ENCODE measurements at places on chromosomes 1 and 21.

DNA sequence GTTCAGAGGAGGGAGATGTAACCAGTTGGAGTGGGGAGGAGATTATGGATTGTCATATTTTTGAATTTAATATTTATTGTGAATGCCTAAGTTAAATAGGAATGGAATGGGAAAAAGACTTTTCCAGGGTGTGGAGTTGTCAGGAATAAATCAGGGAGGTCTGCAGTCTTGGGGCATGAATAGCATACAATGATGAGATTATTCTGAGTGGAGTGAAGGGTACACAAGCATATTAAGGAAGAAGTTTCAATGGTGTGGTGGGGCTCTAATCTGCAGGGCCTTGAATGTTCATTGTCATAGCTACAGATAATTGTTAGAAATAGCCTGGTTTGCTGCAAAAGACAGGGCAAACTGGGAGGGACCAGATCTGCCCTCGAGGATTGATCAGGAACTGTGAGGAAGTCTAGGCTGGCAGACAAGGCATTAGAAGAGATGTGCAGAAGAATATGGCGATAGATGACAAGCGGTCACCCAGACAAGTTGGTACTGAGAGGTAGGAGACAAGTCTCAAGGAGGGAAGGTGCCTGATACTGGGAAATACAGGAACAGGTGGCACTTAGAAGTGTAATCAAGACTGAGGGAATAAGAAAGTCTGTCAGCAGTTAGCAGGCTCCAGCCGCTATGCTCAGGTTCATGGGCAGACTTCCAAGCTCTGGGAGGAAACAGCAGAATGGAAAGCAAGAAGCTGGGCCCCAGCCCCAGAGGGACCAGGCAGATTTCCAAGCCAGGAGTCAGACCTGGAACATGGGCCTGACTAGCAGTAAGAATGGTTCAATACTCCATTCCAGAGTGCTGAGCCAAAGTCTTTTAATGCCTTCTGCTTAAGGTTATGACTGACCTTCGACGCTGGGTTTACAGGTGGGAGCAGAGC, 20.9 kb upstream of the RGL1 start:
- DNase-seq, result no peak

DNA sequence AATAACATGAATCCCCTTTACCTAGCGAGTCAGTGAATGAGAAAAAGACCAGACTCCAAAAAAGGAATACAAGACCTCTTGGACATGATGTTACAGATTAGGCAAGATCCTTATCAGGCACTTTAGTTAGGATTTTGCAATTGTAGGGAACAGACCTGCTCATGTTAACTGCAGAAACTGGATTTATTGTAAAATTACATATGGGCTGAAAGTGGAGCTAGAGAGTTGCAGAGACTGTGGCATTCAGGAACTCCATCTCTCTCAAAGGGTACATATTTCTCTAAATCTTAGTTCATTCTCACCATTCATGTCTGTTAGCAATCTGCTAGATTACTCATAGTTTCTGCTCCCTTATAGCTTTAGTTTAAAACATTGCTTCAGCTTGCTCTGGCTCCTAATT, 142.2 kb downstream of the PAPPA2 start:
- no peak for DNase-seq

DNA sequence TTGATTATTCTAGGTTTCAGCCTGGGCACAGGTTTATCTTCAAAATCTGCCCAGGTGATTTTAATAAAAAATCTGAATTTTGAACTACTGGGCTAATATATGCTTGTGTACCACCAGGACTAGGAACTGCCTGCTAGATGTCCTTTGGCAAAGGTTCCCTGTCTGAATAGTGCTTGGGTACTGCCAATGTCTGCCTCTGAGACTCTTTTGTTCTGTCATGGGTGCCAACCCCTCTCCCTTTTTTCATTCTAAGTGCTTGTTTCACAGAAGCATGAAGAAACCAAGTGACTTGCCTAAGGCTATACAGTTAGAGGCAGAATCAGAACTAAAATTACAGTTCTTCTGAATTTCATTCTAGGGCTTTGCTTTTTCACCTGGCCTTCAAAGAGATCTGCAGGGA, 106.3 kb upstream of the CACHD1 start:
- no peak for DNase-seq

DNA sequence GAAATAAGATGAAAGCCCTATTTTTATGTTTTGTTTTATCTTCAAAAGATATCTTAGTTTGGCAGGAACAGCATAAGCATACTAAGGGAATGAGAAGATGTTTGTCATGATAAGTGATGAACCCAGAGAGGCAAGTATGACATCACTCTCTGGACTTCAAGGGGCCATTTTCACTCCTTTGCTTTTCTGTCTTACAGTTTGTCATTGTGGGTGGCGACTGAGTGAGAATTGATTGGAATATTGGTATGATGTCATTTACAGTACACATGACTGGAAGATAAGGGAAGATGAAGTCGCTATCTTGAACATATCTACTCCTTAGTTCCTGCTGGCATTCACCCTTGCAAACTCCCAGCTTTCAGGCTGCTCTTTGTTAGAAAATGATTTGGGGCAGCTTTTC, 258.1 kb upstream of the RAB4A start:
- DNase-seq, result no peak

DNA sequence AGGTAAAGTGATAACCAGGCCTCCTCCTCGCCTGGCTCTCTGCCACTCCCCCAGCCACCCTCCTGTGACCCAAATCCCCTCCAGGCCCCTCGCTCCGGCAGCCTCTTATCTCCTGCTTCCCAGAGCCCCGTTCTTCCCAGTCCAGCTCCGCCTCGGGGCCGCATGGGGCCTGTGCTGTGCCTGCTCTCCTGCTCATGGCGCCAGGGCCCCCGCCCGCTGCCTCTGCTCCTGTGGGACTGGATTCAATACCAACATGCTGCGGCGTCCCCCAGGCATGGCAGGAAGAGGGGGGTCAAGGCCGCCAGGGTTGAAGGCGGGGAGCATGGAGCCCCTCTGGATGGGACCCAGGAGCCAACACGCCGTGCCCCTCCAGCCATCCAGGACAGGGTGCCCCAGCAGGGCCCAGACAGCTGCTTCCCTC, 213.0 kb upstream of the VAMP3 start:
- DNase-seq, result no peak

DNA sequence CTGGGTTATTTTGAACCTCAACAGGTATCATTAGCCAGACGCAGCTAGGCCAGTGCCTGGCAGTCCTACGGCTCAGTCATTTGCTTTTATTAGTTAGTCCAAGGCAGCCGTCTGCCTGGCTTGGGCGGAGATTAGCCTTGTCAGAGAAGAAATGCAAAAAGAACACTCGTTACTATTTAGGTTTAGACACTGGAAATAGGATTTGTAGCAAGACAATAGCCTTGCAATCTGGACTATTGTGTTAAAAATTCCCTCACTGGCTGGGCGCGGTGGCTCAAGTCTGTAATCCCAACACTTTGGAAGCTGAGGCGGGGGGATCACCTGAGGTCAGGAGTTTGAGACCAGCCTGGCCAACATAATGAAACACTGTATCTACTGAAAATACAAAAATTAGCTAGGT, 11.0 kb upstream of the PRKCZ start:
- no peak for DNase-seq

GRCh38 chr21:24046829-24047443, 1560.3 kb downstream of the MRPL39 start:
- no peak for DNase-seq

DNA sequence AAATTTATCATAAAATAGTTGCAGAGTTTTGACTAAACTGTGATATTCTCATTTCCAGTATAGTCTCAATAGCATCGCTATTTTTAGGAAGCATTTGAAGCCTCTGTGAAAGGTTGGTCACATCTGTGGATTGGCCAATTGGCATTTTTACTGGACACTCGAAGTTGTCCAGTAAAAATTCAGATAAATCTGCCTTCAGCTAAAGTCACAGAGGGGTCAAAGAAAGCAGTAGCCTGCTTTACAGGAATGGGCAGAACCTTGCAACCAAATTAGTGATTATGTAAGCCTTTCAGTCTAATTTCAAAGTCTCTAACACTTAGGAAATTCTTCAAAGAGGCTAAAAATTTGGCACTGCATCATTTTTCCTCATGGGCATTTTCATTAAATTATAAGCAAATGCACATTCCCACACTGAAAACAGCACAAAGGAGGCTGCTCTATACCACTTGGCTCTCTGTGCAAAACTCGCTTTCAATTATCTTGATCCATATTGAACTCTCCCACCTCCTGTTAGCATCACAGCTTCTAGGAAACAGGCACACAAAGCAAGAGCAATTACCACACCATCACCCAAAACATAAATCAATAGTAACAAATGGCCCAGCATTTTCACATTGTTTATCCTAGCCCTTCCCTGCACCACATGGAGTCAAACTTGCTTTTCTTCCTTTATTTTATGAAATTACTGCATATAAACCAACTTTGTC, 318.5 kb upstream of the DUSP10 start:
- DNase-seq, result no peak

DNA sequence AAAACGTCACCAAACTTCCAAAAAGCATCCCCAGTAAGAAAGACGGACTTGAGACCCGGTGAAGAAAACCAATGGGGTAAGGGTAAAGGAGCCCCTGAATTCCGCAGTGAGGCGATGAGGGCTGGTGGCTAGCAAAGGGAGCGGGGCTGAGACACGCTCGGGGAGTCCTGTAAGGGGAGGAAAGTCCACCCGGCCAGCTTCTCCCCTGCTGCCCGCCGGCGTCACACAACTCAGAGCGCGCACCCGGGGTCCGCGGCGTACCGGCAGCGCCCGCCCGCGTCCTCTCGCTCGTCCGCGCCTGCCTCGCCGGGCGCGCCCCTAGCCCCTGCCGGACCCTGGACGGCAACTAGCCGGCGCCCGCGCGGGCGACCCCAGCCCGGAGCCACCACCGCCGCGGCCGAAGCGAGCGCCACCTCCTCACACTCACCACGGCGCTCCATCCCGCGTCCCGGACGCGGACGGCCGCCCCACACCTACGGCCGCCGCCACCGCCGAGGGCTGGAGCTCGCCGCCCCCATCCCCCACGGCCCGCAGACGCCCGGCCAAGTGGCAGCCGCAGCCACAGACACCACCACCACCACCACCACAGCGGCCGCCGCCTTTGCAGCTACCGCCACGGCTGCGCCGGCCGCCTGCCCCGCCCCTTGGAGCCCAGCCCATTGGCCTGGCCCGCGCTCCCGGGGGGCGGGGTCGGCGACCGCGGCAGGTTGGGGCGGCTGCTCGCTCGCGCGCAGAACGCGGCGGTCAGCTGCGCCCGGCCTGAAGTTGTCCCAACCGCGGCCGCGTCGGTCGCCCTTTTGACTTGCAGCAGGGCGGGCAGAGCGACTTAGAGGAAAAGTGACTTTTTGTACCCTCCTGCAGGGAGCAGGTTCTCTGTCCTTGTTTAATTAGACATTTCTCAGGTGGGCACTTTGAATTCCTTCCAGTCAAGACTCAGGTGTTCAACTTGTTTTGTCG, 10.0 kb upstream of the ARHGAP29 start:
- no peak for DNase-seq

- DNase-seq, result no peak
Observed at GRCh38 chr1:75449998-75450397, 160.9 kb downstream of the SLC44A5 start.

GRCh38 chr1:79177844-79178243, 171.3 kb upstream of the ADGRL4 start:
- DNase-seq, result no peak

DNA sequence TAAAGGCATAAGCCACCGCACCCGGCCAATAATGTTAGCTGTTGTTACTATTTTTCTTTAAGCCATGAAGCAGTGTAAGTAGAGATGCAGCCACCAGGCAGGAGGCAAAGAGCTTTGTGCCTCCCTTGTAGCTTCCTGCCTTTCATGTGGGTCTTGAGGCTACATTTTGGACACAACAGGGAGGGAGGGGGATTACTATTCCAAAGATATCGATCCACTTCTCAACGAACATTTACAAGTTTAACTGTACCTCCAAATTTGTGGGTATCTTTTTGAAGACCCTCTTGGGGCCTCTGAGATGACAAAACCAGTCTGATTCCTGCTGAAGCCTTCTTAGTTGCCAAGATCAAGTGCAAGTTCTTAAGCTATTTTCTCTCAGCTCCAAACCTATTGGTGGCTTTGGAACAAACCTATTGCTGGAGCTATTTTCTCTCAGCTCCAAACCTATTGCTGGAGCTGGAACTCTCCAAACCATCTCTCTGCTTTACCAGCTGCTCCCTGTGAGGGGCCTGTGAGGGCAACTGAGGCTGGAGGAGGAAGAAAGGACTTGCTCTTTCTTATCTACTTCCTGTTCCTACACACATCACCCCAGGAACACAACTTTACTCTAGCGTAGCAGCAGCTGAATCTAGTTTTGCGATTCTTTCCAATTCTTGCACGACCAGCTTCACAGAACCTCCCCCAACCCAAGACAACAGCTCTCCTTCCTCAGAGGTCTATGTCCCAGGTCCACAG, 16.1 kb upstream of the RCAN3 start:
- DNase-seq, result no peak

DNA sequence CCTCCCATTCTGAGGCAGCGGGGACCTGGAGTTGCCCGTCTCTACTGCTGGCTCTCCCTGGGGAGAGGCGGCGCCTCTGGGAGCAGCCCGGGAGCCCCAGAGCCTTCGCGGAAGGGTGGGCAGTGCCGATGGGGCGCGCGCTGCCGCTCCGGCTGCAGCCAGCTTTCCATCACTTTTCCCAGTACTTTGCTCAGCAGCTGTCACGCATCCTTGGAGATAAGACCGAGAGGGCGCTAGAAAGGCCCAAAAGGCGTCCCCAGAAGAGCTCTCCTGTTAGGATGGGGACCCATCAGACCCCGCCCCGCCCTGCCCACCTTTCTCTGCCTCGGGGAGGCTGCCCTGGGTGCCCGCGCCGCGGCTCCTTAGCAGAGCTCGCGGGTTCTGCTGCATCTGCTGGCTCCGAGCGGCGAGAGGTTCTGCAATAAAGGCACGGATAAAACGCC, 534 bp downstream of the KCNH1 start:
- DNase-seq, result no peak

- no peak for DNase-seq
Observed at GRCh38 chr1:153792631-153793041, 17.4 kb downstream of the SLC27A3 start.

DNA sequence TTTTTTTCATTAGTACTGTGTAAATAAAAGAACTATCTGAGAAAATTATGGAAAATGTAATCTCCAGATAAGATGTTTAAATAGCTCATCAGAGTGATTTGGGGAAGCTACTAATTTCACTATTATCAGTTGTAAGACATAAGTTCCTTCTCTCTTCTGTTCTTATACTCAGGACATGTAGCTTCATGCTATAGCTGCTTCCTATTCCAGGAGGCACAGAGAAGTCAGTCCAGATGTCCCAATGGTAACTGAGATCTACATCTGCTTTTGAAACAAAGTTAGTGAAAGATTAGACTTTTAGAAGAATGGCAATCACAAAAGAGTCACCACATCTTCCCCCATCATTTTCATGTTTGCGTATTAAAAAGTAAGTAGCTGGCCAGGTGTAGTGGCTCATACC, 5.6 kb downstream of the MAP3K21 start:
- DNase-seq, result no peak

GRCh38 chr1:50981741-50982140, 11.7 kb downstream of the CDKN2C start:
- DNase-seq, result no peak

GRCh38 chr21:45593162-45594022, 50.1 kb upstream of the PCBP3 start:
- no peak for DNase-seq

GRCh38 chr1:14167884-14168283, 430.6 kb upstream of the KAZN start:
- DNase-seq, result no peak

- DNase-seq, result no peak
Observed at GRCh38 chr21:46268371-46268770, 17.0 kb downstream of the MCM3AP start.

GRCh38 chr1:88780485-88780884, 96.4 kb downstream of the PKN2 start:
- DNase-seq, result no peak

GRCh38 chr1:1144122-1144842, 28.4 kb upstream of the C1orf159 start:
- peak; percentile 31 for DNase-seq

GRCh38 chr1:100643471-100644196, 75.9 kb upstream of the VCAM1 start:
- no peak for DNase-seq
